Fibroblast of skin of right quadriceps (primary cell): ENCODE measurements at places on chromosomes 3 and 15.

GRCh38 chr3:25548836-25549235 is 115.9 kb downstream of the TOP2B start:
- DNase-seq, result no peak

DNA sequence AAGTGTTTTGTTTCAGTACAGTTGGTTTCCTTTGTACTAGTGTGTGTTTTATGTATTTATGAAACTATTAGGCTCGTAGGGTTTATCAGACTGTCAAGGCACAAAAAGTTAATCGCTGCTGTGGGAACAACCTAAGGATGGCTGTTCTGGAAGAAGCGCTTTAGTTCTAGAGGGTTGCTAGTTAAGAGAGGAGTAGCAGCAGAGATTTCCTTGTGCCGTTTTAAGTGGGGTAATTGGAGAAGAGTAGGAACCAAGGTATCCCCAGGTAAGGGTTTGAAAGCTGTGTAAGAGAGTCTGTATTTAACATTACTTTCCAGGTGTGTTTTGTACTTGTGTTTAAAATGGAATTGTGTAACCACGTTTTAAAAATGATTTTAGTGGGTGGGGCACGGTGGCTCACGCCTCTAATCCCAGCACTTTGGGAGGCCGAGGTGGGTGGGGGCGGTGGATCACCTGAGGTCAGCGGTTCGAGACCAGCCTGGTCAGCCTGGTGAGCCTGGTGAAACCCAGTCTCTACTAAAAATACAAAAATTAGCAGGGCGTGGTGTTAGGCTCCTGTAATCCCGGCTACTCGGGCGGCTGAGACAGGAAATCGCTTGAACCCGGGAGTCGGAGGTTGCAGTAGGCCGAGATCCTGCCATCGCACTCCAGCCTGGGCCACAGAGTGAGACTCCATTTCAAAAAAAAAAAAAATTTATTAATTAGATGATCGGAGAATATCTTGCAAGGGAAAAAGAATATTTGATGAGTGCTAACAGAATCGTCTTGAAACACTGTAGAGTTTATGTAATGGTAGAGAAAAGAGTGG is 2.6 kb downstream of the MORF4L1 start:
- no peak for DNase-seq

DNA sequence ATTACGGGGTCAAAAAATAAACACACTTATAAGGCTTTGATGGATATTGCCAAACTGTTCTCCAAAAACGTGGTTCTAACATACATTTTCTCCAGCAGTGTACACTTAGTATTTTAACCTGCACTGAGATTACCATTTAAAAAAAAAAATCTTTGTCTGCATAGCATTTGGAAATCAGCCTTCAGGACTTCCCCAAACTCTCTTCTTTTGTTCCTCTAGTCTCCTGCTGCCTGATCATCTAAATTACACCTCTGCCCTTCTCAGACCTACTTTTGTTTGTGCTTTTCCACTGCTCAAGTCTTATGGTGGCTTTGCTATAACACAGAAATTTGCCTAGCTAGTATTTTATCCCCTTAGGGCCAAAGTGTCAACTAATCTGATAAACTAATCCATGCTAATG is 3.8 kb downstream of the NCEH1 start:
- DNase-seq, result no peak

DNA sequence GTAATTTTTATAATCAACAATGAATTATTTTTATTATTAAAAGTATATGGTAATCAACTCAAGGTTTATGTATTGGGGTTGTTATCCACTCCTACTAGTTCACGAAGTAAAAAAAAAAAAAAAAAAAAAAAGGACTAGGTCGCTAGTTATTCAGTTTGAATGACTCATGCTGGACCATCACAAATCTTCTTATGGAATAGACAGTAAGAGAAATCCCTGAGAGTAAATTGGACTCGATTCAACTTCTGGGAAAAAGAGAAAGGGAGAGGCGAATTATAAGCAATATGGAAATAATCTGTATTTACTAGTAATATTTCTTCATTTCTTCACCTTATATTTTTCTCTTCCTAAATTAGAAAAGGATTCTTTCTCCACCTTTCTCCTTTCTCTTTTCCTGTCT is 2.0 kb downstream of the MYEF2 start:
- peak; percentile 26 for DNase-seq

DNA sequence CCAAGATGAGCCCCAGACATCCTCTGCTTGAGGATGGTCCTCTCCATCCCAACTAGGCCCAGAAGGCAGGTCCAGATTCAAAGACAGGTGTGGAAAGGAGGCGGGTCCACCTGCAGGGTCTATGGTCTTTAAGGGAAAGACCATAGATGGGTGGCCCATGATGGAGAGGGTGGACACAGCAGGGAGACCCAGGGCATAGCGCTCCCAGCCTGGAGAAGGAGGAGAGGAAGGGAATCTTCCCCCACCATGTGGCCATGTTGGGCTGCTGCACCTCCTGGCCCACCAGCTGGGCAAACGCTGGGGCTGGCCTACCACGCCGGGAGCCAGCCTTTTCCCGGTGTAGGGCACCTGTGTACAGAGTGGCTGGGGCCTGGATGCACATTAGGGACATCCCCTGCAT is 265.2 kb upstream of the TLE3 start:
- peak; percentile 23 for DNase-seq

DNA sequence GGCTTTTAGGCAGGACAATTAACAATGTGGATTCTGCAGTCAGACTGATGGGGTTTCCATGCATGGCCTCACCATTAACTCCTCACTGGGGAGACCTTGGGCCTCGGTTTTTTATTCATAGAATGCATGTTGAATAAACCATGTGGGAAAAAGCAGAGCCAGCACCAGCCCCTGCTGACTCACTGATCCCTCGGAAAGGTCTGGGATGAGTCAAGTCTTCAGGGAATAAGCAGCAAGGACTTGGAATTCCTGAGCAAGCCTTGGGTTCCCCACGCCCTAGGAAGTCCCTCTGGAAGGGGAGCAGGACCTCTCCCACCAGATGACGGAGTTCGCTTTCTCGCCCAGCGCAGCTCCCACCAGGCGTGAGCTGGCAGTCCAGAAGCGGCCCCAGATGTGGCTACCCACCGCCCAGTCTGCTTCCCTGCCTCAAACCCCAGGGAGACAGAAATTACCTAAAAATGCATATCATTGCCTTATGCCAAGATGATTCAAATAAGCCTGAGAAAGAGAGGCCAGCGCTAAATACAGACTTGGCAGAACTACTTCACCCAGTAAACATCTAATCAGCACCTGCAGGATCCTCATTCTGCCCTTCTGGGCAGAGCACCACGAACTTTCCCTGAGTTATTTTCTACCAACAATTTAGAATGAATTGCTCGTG is 45.4 kb downstream of the BTD start:
- peak; percentile 99 for DNase-seq

GRCh38 chr3:71308836-71309235 is 274.7 kb downstream of the FOXP1 start:
- no peak for DNase-seq

DNA sequence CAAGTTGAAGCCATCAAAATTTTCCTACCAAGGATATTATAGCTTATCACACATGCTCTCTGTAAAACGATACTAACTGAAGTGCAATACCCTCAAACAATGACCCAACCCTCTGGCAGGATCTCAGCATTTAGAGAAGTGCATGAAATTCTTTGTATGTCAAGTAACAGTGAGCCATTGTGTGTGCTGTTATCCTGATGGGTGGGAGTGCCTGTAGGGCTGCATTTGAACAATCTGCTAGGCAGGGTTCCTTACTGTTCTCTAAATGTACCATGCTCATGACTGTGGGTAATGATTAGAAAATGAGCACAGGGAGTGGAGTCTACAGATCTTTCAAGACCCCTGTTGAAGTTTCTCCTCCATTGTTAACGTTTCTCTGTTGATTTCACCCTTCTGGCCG is 398.1 kb downstream of the NSUN3 start:
- DNase-seq, result no peak

DNA sequence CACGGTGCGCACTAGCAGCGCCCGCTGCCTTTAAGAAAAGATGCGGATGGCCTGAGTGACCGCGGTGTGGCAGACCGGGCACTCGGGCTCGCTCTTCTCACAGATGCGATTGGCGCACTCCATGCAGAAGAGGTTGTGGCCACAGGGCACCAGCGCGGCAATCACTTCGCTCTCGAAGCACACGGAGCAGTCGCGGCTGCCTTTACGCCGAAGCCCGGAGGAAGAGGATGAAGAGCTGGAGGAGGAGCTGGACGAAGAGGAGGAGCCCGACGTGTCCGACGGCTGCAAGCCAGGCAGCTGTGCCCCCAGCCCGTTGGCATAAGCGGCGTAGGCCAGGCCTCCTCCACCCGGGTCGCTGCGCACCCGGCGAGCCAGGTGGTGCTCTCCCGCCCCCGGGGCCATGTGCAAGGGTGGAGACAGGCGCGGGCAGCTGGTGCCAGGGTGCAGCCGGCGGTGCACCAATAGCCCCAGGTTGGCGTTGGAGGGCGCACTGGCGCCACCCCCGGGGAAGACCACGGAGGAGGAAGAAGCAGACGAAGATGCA is 2.6 kb downstream of the MEX3B start:
- no peak for DNase-seq

GRCh38 chr3:33385423-33385822 is 54.8 kb downstream of the UBP1 start:
- DNase-seq, result no peak

DNA sequence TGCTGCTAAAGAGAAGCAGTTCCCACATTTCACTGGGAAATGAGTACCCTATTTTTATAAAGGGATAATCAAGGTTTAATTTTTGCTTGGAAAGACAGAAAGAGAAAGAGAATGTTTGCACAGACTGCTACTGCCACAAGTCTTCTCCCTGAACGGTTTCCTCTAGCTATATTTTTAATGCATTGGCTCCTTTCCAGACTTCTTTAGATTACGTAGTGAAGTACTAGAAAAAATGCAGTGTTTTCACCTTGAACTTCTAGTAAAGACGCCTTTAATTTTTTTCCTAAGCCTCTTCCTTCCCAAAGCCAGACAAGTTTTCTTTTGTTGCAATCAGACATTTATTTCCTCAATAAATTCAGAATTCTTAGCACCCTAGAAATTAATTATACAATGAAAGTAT is 248.3 kb upstream of the CCDC54 start:
- DNase-seq, result peak; percentile 7

DNA sequence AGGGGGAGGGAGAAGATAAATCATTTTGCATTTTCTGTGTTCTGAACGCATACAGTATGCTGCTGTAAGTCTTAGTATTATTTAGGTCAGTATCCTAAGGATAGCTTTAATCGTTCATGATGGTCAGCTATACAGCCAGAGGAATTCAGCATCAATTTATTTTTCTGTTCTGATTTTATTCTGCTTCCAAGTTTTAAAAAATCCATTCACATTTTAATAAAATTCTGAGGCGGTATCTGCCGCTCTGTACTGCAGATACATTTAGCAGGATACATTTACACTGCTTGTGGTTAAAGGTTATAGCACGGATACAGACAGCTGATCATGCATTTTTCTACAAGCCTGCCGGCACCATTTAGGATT is 17.8 kb downstream of the ZBTB38 start:
- DNase-seq, result no peak

DNA sequence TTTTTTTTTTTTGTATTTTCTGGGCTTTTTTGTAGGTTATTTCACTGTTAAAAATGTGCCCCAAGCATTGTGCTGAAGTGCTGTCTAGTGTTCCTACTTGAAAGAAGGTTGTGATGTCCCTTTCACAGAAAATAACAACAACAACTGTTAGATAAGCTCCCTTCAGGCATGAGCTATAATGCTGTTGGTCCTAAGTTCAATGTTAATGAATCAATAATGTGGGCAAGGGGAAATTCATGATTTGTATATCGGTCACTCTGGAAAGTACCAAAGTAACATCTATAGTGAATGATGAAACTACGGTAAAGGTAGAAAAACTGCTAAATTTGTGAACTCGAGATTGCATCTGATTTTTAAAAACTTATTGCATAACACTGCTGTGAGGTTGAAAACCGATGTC is 539.4 kb downstream of the CADM2 start:
- DNase-seq, result no peak

DNA sequence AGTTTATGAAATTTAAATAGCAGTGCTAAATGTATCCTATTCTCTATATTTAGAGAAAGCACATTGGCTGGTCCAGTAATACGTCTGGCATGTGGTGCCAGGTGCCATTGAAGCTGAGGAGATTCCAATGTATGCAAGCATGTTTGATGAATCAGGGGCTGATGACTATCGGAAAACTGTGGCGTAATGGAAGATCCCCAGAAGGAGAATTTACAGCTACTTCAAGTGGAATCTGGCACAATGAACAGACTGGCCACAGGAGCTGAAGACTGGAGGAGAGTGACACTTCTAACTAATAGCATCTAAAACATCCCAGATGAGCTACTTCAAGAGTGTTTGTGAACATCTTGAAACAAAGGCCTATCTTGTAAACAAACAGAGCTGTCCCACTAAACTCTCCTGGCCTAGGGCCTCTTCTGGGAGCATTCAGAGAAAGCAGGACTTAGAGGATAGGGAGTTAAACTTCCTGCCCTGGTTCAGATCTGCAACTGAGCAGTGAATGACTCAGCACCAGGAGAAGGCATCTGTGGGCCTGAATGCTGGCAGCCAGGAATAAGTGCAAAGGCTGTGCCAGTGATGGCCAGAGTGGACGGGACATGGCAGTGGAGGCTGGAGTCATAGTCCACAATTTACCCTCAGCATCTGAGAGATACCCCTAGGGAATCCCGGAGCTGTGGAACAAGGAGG is 15.2 kb upstream of the ACTC1 start:
- DNase-seq, result peak; percentile 96

GRCh38 chr3:190058521-190059241 is 62.0 kb downstream of the P3H2 start:
- peak; percentile 61 for DNase-seq

DNA sequence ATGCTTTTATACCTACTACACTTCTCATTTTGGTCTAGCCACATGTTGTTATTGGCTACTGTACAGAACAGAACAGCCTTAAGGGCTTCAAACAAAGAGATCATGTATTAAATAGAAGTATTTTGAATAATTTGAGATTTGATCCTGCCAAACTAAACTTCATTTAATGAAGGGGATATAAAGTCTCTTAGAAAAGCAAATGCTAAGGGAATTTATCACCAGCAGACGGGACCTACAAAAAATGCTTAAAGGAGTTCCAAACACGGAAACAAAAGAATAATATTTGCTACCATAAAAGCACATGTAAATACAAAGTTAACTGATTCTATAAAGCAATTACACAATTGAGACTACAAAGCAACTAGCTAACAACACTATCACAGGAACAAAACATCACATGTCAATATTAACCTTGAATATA is 23.6 kb upstream of the FMN1 start:
- no peak for DNase-seq

DNA sequence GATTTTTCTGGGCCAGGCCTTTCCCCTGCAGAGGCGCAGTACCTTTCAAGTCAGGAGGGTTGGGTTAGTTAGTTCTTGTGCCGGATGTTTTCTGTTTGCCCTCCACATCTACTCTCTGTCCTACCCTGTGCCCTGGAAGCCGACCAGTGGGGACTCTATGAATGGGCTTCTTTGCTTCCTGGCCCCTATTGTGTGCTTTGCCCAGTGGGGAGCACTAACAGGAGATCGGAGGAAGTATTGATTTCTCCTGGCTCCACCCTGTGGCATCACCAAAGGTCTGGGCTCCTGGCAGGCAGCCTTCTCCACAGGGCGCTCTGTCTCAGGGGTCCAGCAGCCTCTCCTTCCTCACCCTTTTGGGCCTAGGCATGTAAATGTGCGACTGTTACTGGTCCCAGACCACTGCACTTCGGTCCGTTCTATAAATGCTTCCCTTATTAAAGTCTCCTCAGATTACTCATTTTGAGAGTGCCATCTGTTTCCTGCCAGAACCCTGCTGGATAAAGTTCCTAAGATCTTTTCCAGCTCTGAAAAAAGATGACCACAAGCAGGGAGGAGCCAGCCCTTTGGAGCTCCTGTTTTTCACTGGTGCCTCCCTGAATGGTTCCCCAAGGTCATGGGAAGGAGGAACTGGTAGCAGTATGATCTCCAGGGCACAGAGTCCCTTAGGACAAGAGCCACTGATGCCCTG is 44.5 kb downstream of the CTDSPL start:
- peak; percentile 60 for DNase-seq

- no peak for DNase-seq
Observed at GRCh38 chr15:79978260-79978654, 7.3 kb upstream of the BCL2A1 start.
